ENCODE measurements at places on chromosomes 4 and X.
A peak's percentile ranks its signal among the peaks of the same experiment; 100 is the strongest.

- no peak for DNase-seq
Measured at GRCh38 chrX:63869506-63869905, 84.5 kb upstream of the ARHGEF9 start.

DNA sequence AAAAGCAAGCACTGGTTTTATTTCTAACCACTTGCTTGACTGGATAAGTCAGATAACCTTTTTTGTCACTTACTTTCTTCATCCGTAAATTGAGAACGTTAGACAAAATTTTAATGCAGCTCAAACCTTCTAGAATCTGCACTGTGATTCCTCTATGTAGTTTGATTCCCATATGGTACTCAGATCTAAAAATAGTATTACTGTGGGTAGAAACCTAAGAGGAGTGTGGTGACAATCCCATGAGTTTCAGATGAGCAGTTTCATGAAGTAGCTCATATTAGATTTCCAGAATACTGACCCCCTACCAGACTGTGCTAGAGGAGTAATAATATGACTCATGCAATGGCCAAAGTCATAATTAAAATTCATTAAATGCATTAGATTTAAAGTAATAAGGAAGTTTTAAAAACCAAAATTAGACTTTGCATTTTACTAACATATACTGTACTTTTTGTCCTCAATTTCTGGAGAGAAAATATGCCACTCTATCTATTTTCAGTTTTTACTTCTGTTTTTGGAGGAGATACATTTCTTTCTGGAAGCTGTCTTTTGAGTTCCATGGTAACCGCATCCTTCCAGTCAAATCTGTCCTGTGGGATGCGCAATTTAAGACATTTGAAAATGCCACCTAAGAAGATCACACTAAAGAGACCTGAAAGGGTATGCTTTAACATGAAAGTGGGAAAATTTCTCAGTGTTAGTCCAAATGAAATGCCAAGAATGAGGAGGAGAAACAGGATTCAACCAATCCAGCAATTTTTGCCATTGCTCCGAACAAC lies 64.1 kb upstream of the GPM6A start:
- DNase-seq = no peak

DNA sequence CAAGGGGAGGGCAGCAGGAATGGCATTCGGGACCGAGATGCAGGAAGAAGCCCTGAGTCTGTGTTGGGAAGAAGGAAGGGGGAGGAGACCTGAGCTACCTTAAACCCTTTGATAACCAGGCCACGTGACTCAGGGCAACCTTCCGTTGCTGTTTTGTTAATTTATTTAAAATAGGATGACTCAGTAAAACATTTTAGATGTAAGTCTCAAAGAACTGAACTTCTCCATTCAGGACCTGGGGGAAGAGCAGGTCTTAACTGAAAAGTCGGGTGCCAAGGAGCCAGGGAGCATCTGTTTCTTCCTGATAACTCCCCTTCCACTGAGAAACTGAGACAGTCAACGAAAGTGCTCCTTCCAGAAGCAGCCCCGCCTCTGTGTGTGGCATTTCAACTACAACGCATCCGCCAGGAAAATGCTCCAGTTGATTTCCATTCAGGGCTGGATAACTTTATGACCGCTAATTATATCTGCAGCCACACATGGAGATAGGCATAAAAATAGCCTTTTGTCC lies 88.0 kb downstream of the IRF2 start:
- DNase-seq = peak; percentile 28

DNA sequence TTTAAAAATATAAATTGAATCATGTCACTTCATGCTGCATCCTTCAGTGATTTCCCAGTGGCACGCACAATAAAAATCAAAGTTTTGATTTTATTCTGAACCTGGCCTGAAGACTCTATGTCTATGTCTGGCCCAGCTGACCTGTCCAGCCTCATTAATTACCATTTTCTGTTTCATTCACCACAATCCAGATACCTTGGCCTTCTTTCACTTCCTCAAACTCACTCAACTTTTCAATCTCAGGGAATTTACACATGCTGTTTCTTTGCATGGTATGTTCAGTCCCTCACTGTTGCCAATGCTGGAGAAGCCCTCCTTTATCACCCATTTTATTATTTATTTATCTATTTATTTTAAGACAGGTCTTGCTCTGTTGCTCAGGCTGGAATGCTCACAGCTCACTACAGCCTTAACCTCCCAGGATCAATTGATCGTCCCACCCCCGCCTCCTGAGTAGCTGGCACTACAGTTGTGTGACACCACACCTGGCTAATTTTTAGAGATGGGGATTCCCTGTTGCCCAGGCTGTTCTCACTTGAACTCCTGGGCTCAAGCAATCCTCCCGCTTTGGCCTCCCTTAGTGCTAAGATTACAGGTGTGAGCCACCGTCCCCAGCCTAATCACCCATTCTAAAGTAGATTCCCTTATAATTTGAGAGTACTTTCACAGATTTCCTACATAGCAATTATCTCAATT lies 43.1 kb downstream of the ZGRF1 start:
- no peak for DNase-seq

DNA sequence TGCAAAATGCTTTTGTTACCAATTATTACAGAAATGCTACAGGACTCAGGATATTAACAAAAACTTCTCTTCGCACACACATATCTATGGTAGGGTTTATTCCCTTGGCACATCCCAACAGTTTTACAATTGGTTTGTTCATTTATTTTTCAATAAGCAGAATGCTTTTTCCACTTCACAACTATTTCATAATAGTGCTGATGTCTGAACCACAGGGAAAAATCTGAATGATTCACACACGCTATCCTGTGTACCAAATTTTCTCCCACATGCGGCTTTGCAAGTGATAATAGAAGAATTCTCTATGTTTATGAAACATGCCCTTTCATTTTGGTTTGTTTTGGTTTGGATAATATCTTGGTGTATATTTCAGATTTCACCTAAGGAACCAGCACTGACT lies 725.7 kb upstream of the TENM3 start:
- no peak for DNase-seq

- DNase-seq = no peak
Measured at GRCh38 chr4:36758312-36759178, 477.1 kb downstream of the DTHD1 start.

GRCh38 chrX:133985164-133985966 lies at the start of gene GPC3:
Gene GPC3, minus strand, starts transcription at chrX:133985594.
- peak; percentile 80 for DNase-seq

DNA sequence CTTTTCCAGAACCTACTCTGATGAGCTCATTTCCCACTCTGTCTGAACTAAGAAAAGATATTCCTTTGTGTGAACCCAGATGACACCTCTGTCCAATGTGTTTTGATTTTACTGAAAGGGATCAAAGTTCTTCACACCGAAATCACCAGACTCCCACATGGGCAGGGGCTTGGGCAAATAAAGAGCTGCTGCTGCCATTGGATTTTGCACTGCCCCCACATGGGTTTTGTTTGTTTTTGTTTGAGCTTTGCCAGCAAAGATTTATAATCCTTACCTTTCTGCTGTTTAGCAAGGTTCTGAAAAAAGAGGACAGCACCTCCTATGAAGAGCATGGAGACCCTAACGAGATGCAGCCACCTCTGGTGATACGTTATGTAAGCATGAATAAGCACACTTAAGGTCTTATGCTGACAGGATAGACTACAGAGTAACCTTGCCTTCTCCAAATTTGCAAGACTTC lies 44.3 kb downstream of the HSD17B13 start:
- DNase-seq = no peak

DNA sequence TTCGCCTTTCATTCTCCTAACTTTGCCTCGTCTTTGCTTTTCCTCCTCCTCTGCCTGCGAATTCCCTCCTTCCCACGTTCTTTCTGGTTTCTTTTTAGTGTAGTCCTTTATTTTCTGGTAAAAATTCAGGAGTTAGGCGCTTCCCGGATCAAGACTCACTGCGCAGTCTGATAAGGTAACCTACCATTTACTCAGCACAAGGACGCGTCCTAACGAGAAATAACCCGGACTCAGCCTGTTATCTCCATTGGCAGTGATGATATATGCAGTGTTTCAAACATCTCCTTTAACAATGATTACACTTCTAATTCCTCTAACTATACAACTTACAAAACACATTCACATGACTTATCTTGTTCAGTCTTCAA lies 357 bp upstream of the ETNPPL start:
- DNase-seq = no peak

- DNase-seq = no peak
Measured at GRCh38 chr4:3402491-3403347, 39.0 kb upstream of the HGFAC start.

DNA sequence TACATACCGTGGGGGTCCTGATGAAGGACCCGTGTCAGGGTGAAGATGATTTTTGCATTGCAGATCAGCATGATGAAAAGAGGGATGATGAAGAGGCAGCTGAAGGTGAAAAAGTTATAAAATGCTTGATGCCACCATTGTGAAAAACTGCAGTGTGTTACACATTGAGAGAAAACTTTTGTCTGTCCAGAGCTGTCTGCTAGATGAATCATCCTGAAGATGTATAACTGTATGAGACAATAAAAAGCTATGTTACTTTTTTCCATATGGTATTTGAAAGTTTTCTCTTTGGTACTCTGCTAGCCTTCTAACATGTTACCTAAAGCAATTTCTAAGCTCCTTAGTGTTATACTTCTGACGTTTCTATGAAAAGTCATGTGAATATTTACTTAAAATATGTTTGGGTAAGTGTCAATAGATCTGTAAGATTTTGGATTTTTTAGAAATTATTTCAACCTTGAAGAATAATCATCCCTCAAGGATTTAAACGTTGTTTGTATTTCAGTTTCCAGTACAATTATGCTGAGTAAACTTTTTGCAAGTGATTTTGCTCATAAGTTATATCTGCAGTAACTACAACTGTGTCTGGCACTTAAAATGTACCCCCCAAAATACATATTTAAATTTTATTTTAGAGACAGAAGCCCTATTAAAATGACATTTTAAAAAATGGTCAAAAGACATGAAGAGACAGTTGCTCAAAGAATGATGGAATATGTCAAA lies 9.5 kb downstream of the GNRHR start:
- no peak for DNase-seq

DNA sequence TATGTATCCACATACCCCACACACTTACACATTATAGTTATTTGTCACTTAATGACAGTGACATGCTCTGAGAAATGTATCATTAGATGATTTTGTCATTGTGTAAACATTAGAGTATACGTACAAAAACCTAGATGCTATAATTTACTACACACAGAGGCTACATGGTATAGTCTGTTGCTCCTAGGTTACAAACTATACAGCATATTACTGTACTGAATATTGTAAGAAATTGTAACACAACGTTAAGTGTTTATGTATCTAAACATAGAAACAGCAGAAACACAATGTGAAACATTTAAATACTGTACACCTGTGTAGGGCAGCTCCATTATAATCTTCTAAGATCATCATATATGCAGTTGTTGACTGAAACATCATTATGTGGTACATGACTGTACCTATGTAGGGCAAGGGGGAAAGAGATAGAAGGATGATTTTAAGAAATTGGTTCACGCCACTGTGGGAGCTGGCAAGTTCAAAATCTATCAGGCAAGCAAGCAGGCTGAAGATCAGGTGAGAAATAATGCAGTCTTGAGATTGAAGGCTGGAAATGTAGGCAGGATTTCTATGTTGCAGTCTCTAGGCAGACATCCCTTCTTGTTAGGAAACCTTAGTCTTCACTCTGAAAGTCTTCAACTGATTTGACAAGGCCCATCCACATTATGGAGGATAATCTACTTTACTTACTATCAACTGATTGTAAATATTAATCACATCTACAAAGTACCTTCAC lies 78.0 kb upstream of the CPEB2 start:
- no peak for DNase-seq

DNA sequence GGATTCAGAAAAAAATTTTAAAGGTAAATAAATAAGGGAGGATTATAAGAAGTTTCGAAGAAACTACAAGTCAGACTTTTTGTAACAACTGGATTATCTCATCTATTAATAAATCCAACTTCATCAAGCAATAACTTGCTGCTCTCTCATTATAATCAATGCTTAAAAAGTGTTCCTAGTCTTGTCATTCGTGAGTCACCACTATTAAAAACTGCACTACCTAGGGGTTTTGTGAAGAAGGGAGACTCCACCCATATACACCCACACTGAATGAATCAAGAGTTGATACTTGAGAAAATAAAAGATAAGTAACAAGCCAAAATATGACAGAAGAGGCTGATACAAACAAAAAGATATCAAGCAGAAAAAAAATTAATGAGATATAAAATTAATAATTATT lies 360.5 kb downstream of the ZNF674 start:
- no peak for DNase-seq

DNA sequence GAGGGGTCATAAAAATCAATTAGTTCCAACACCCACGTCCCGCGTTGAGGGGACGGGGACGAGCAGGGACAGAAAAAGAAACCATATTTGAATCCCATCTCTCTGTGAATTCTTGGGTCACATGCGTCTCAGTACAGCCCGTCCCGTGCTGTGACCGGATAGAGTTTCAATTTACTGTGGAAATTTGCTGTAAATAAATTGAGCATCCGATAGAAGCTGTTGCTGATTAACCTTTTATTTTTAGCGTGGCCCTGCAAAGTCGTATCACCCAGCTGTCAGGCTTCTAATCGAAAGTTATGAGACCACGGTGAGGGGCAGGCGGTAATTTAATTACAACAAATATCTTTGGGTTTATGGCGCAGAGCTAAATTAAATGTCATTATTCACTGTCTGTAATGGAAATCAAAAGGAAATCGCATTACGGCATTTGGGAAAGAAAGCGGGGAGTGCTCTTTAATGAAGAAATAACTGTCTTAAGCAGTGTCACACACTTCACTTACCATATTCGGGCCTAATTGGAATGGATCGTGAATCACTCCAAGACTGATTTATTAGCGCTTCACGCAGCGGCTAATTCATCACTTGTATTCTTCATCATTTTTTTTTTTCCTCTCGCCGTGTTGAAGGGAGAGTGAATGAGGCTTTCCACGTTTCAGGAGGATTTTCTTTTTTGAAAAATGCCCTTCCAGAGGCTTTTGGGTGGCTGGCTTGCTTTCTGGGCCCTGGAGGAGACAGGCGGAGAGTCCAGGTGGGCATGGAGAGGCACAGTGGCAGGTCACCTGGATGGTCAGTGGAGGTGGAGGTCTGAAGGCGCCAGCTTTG lies 7.3 kb downstream of the SHOX start:
- no peak for DNase-seq

GRCh38 chrX:112832481-112833095 lies 8.0 kb downstream of the AMOT start:
- DNase-seq = peak; percentile 65

- no peak for DNase-seq
Measured at GRCh38 chr4:16225167-16225862, 956 bp downstream of the TAPT1 start.

DNA sequence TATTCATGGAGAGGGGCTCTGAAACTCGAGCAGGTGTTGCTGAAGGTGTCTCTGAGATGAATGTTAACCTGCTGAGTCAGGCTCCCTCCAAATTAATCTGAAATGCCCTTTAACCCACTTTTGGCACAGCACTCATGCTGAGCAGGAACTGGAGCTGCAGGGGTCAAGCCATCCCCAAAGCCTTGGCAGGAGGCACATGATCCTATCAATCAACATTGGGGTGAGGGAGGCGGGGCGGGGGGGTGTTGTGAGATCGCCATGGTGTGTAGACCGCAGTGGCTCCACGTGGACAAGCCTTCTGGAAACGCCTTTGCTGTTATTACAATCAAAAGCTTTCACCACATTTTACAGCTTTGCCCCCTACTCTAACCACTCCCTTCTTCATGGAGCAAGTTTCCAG lies 16.5 kb downstream of the ENPP6 start:
- DNase-seq = no peak

GRCh38 chr4:57193209-57193810 lies 83.1 kb upstream of the IGFBP7 start:
- DNase-seq = no peak

Data from ELF-1 (cell line).